ENCODE measurements at places on chromosomes 12 and 14.

DNA sequence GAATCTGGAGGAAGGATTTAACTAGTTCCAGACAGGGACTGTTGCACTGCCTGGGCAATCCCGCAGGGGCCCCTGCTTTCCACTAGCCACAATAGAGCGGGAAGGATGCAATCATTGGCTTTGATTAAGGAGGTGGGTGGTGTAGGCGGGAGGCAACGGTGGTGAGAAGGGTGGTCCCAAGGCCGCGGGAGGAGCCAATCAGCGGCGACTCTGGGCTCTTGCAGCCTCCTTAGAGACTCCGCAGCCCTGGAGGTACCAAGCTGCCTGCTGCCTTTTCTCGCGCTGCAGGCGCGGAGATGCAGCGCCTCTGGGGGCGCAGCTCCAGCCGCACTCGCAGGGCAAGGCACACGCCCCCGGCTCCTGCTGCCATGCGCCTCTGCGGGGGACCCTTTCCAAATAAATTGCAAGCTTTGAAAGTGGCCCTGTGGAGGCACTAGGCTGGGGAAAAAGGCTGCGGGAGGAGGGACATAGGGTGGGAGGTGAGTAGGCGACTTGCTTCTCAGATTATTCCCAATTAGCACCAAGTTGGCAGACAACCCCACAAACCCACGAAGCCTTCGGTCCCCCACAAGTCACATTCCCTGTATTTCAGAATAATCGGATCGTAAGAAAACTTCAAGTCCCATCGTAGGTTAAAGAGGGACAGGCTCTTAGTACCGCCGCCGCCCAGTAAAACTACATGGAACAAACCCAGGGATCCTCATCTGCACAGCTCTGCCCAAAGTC lies 858 bp upstream of the KCNA1 start:
- peak; percentile 76 for DNase-seq

DNA sequence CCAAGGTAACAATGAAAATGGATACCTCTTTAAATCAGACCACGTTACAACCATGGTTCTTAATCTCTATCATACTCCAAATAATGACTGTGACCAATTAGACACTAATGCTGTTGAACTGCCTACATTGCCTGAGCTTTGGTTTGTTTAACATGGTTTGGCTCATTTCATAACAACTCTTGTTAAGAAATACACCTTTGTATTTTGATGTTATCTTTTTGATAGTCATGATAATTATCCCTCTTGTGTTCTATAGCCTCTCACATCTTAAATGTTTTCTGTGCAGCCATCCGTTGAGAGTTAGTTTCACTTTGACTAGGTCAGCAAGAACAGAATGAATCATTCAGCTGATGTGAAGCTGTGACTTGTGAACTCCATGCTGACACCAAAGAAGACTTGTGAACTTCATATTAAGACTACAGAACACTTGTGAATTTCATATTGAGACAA lies 75.5 kb upstream of the RERGL start:
- DNase-seq, result peak; percentile 47

DNA sequence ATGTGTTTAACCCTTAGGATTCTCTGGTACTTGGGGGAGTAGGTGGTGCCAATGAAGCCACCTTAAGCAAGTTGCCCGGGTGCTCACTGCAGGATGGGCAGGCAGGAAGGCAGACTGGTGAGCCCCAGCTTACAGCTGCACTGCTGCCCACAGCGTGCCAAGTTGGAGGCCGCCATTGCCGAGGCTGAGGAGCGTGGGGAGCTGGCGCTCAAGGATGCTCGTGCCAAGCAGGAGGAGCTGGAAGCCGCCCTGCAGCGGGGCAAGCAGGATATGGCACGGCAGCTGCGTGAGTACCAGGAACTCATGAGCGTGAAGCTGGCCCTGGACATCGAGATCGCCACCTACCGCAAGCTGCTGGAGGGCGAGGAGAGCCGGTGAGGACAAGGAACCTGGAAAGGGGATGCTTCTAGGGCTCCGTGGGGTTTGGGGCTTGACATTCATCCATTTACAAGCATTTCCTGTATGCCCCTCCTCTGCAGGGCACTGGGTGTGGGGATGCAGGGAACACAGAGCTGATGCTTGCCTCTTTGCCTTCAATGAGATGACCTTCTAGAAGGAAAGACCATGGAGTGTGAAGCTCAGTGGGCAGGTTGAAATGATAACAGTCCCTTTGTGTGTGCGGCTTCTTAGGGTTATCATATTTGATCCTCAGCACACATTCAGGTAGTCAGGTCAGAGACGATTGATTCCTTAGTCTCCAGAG lies 12.4 kb downstream of the KRT7 start:
- DNase-seq, result no peak

DNA sequence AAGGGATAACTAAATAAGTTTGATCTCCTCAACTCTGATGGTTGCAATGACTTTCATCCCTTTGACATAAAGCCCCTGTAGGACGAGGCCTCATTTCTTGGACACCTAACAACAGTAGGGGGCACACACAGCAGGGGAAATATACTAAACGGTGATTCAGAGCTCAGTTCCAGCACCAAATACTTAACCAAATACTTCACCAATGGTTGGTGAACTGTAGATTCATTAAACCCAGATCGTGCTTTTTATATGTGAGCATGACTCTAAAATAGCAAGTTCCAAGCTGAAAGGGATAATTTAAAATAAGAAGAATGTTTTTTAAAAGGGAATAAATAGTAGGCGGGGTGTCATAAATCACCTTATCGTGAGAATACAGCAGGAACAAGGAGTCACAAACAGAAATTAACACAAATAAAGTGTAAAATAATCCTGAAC lies 53.2 kb downstream of the ATG2B start:
- DNase-seq, result no peak

- no peak for DNase-seq
These were observed 39.5 kb upstream of the USP44 start for GRCh38 chr12:95590775-95591174.

GRCh38 chr12:96549341-96549740 lies 60.0 kb downstream of the CFAP54 start:
- no peak for DNase-seq

- DNase-seq, result no peak
These were observed 238.4 kb upstream of the CCDC196 start for GRCh38 chr14:66247662-66248193.

- no peak for DNase-seq
These were observed 897 bp upstream of the TEX22 start for GRCh38 chr14:105397350-105397931.

GRCh38 chr14:64298773-64299172 lies 4.6 kb upstream of the ESR2 start:
- no peak for DNase-seq

- DNase-seq, result no peak
These were observed 1.1 kb upstream of the BCDIN3D start for GRCh38 chr12:49843876-49844437.

GRCh38 chr12:30796313-30796780 lies 41.6 kb upstream of the CAPRIN2 start:
- DNase-seq, result peak; percentile 66

DNA sequence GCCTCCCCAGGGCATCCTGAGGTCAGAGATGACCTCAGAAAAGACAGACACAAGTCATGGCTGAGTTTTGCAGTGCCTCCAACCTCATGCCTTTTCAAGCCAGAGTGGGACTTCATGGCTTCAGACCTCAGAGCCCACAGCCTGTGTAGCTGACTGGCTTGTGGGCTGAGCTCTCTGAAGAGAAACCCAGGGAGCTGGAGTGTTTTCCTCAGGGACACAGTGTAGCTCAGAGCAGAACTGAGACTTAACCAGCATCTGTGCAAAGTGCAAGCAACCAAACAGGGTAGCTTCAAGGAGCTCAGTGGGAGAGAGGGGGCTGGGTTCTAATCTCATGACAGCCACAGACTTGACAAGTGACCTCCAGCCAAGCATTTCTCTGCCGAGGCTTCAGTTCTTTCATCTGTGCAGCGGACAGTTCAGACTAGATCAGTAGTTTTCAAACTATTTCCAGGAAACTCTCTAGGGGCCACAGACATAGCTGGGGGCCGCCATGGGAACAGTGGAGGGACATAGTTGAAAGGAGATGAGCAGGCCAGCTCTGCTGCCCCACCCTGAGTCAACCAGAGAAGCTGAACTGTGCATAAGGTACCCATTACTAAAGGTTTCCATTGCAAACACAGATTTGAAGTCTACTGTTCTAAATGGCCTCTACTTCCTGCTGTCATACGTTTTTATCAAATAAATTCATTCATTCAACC lies 80.0 kb downstream of the LGMN start:
- no peak for DNase-seq

DNA sequence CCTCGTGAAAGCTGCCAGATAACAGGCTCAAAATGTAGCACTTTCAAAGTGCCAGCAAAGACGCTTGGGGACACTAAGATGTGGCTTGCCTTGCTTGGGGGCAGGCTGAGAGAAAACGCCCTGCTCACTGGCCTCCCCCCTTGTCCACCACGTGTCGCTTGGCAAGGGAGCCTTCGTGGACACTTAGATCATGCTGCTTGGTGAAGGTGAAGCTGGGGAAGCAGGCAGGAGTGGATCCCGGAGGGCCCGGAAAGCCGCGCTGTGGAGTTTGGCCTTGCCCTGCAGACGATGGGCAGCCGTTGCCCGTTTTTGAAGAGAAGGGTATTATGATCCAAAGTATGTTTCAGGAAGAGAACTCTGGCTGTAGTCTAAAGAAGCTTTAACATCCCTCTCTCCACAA lies 53.4 kb upstream of the BDKRB2 start:
- DNase-seq, result no peak

DNA sequence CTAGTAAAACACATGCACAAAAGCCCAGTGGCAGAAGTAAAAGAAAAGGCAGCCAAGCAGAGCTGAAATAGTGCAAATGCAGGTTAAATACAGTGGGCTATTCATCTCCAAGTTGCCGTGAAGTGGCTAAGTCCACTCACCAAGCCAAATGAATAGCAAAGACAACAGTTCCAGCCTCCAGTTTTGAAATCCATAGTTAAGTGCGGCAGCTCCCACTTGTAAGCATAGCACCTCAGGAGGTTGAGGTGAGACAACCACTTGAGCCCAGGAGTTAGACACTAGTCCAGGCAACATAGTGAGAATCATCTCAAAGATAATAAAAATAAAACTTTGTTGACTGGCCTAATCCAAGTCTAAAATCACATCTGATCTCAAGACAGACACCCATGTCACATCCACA lies 9.8 kb upstream of the PHLDA1 start:
- no peak for DNase-seq

GRCh38 chr12:104279164-104279563 lies 24.4 kb upstream of the EID3 start:
- DNase-seq, result no peak

- DNase-seq, result no peak
These were observed 663 bp downstream of the PTGER2 start for GRCh38 chr14:52314595-52315354.

DNA sequence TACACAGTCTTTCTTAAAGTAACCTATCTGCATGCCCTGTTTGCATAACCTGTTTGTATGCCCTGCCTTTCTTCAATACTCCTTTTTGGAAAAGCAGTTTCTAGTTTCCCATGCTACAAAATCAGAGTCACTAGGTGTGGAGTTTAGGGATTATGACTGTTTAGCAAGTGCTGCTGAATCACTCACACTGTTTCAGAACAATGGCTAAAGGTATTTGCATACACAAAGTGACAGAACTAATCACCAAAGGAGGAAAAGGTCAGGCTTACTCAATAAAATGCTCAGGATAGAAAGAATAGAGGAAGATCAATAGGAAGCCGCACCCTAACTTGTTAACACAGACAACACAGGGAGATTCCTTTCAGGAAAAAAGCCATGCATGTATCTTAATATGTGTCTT lies 19.4 kb downstream of the EGLN3 start:
- no peak for DNase-seq

- no peak for DNase-seq
These were observed 27.6 kb upstream of the P2RX4 start for GRCh38 chr12:121182222-121182893.

All from fibroblast of upper back skin (primary cell).